Activated naive CD8-positive, alpha-beta T cell treated with anti-CD3 and anti-CD28 coated beads, Interleukin-2, amount 10 ng/mL, durations not matched to agents 7 days and 5 days (primary cell): ENCODE measurements at places on chromosomes 5 and 9. TPM values are rescaled to one million over a fixed set of nuclear protein-coding genes. Genes with fewer than 3 reads are reported as not detected.

The GRXCR2 gene
- not detected for total RNA-seq

GRCh38 chr5:15116996-15117395 lies 245.4 kb upstream of the ANKH start:
- DNase-seq, result no peak
- H3K36me3 ChIP-seq, result no peaks in the 10 kb centered on the region
- no peak overlapping the region for H3K4me3 ChIP-seq
- H3K27me3 ChIP-seq, result no peaks in the 10 kb centered on the region
- no peak overlapping the region for H3K27ac ChIP-seq

The PTGER4 gene
- total RNA-seq, result 51.4 TPM

- H3K27ac ChIP-seq, result no peak overlapping the region
- H3K36me3 ChIP-seq, result no peaks in the 10 kb centered on the region
- no peaks in the 10 kb centered on the region for H3K27me3 ChIP-seq
- no peak overlapping the region for H3K4me3 ChIP-seq
- no peaks in the 10 kb centered on the region for H3K4me1 ChIP-seq
Observed at GRCh38 chr5:26026044-26026443, 1012.3 kb downstream of the CDH9 start.

DNA sequence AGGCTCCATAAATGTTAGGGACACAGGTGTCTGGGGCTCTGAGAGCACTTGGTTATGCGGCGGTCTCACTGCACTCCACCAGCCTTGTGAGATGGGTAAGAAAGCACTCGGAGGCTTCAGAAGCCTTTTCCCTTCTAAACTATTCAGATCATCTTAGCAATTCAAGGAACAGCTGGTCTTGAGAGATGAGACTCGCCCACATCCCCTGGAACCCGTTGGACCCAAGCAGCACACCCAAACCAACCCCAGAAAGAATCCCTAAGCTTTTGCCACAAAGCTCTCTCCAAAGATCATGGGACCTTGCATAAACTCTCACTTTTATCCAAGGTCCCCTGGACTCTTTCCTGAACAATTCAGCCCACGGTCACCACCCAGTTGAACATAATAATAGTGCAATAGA lies 90.2 kb downstream of the RAPGEF1 start:
- peaks cover 18% of the 10 kb centered on the region for H3K4me1 ChIP-seq
- no peaks in the 10 kb centered on the region for H3K27me3 ChIP-seq
- H3K4me3 ChIP-seq, result no peak overlapping the region
- no peak overlapping the region for H3K27ac ChIP-seq
- no peak for DNase-seq
- H3K36me3 ChIP-seq, result peaks cover 17% of the 10 kb centered on the region

GRCh38 chr9:113993838-113994540 lies 84.1 kb downstream of the AMBP start:
- no peak overlapping the region for H3K4me3 ChIP-seq
- no peak overlapping the region for H3K27ac ChIP-seq
- H3K36me3 ChIP-seq, result no peaks in the 10 kb centered on the region
- H3K27me3 ChIP-seq, result peaks cover 12% of the 10 kb centered on the region

The CCDC183 gene
- total RNA-seq, result 1.7 TPM

The ARL14EPL gene
- not detected for total RNA-seq

GRCh38 chr5:32304622-32305021 lies 8.1 kb downstream of the MTMR12 start:
- H3K4me3 ChIP-seq, result no peak overlapping the region
- no peaks in the 10 kb centered on the region for H3K27me3 ChIP-seq
- DNase-seq, result no peak
- H3K27ac ChIP-seq, result no peak overlapping the region
- peaks cover 14% of the 10 kb centered on the region for H3K36me3 ChIP-seq
- peaks cover 25% of the 10 kb centered on the region for H3K4me1 ChIP-seq

The SLC1A1 gene
- total RNA-seq, result 0.11 TPM

The UBLCP1 gene
- total RNA-seq, result 30.8 TPM

GRCh38 chr5:167643631-167644280 lies 647.7 kb upstream of the WWC1 start:
- H3K4me1 ChIP-seq, result no peaks in the 10 kb centered on the region
- no peak overlapping the region for H3K27ac ChIP-seq
- no peak overlapping the region for H3K4me3 ChIP-seq
- H3K36me3 ChIP-seq, result no peaks in the 10 kb centered on the region
- no peaks in the 10 kb centered on the region for H3K27me3 ChIP-seq

DNA sequence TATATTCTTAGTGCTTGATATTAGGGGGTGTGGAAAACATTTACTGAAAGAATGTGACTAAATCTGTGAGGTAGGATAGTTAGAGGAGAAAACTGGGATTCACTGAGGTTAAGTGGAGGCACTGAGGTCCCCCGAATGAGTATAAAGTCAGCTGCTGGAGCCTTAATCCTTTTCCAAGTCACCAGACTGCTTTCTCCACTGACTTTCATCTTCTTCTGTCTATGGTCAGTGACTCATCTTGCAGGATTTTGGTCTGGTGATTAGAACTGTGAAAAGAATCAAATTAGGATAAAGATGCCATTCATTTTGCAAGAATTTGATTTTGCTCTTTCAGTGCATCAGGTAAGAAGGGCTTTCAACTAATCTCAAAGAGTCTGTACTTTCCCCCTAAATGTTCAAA lies 89.3 kb upstream of the ALDH1A1 start:
- no peaks in the 10 kb centered on the region for H3K36me3 ChIP-seq
- no peak overlapping the region for H3K27ac ChIP-seq
- H3K4me1 ChIP-seq, result no peaks in the 10 kb centered on the region
- DNase-seq, result no peak
- no peak overlapping the region for H3K4me3 ChIP-seq

GRCh38 chr9:78539904-78540303 lies 243.0 kb downstream of the PSAT1 start:
- no peak for DNase-seq
- H3K36me3 ChIP-seq, result no peaks in the 10 kb centered on the region
- H3K27ac ChIP-seq, result no peak overlapping the region
- no peaks in the 10 kb centered on the region for H3K4me1 ChIP-seq
- H3K27me3 ChIP-seq, result peaks cover 3% of the 10 kb centered on the region
- H3K4me3 ChIP-seq, result no peak overlapping the region

The POLR3G gene
- total RNA-seq, result 3.7 TPM

The CDH9 gene
- not detected for total RNA-seq

- no peak overlapping the region for H3K4me3 ChIP-seq
- no peak overlapping the region for H3K27ac ChIP-seq
- no peaks in the 10 kb centered on the region for H3K36me3 ChIP-seq
- no peaks in the 10 kb centered on the region for H3K4me1 ChIP-seq
Observed at GRCh38 chr5:104018299-104018698, 455.7 kb upstream of the NUDT12 start.

DNA sequence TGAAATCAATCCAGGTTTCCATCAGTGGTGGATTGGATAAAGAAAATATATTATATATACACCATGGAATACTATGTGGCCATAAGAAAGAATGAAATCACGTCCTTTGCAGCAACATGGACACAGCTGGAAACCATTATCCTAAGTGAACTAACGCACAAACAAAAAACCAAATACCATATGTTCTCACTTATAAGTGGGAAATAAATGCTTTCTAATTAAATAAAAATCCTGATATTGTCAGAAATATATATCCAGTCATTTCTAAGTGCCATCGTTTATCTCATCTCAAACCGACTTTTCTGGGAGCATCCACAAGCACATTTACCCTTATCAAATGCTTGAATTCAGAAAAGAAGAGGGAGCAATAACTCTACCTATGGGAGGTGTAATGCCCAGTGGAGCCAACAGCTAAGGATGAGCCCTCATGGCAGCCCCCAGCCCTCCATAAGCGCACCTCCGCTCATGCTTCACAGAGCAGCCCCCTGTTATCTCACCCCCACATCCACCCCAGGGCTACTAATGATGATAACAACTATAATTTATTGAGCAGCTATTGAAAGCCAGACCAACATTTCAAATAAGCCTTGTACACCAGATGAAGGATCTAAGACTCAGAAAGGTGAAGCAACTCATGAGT lies 101.7 kb upstream of the SPOCK1 start:
- H3K27ac ChIP-seq, result no peak overlapping the region
- H3K27me3 ChIP-seq, result peaks cover 44% of the 10 kb centered on the region
- no peak for DNase-seq

The LIX1 gene
- total RNA-seq, result not detected

The PCDHGA5 gene
- total RNA-seq, result 0.23 TPM

DNA sequence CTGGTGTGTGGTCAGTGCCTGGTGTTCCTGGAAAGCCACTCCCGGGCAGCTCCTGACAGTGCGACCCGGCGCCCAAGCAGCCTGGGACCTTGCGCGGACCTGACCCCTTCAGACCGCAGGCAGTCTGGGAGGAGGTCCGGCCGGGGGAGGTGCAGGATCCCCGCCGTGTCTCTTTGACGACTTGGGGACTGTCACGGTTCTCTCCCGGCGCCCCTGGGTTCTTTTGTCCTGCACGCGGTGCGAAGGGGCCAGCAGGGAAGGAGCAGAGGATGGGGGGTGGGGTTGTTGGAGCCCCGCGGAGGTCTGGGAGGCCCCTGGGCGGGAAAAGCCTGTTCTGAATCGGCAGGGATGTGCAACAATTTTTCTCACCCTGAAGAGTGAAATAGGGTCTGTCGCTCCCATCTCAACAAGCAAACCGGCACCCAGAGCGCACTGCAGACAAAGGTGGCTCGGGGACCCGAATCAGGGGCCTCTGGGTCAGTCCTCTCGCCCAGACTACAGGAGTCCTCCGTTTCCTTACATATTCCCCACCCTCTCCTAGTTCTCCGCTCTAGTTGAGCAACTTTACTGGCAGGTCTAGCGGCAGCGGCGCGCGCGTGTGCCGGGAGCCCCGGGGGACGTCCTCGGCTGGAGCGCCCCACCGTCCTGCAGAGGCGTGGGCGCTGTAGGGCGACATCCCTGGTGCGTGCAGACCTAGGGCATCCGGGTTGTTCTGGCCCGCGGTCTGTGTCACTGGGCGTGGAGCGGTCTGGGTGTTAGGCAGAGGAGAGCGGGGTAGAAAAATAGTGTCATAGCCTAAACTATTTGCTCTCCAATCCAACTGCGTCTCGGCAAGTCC lies 1.2 kb downstream of the VCAN start:
- H3K27me3 ChIP-seq, result peaks cover 91% of the 10 kb centered on the region
- H3K36me3 ChIP-seq, result no peaks in the 10 kb centered on the region
- peak; percentile 48 for DNase-seq

The USP20 gene
- total RNA-seq, result 111 TPM

- H3K4me1 ChIP-seq, result no peaks in the 10 kb centered on the region
- DNase-seq, result no peak
- no peaks in the 10 kb centered on the region for H3K36me3 ChIP-seq
- no peaks in the 10 kb centered on the region for H3K27me3 ChIP-seq
Observed at GRCh38 chr5:40937075-40937474, 27.8 kb downstream of the C7 start.

- H3K4me3 ChIP-seq, result no peak overlapping the region
- no peak overlapping the region for H3K27ac ChIP-seq
- H3K4me1 ChIP-seq, result peaks cover 8% of the 10 kb centered on the region
- peaks cover 4% of the 10 kb centered on the region for H3K36me3 ChIP-seq
Observed at GRCh38 chr9:89304834-89305188, 6.2 kb upstream of the CKS2 start.

DNA sequence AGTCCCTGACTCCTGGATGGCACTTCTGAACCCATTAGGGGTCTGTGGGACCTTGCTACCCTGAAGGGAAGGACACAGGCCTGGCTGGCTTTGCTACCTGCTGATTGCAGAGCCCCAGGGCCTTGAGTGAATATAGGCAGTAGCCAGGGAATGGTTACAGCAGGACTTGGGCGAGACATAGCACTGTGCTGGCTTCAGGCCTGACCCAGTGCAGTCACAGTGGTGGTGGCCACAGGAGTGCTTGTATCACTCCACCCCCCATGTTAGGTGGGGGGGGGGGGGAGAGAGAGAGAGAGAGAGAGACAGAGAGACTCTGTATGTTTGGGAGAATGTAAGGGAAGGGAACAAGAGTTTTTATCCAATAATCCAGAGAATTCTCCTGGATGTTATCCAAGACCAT lies 439.3 kb upstream of the ZNF608 start:
- H3K27me3 ChIP-seq, result no peaks in the 10 kb centered on the region
- no peak overlapping the region for H3K27ac ChIP-seq
- no peak for DNase-seq
- no peaks in the 10 kb centered on the region for H3K36me3 ChIP-seq
- no peak overlapping the region for H3K4me3 ChIP-seq

The LVRN gene
- total RNA-seq, result not detected

DNA sequence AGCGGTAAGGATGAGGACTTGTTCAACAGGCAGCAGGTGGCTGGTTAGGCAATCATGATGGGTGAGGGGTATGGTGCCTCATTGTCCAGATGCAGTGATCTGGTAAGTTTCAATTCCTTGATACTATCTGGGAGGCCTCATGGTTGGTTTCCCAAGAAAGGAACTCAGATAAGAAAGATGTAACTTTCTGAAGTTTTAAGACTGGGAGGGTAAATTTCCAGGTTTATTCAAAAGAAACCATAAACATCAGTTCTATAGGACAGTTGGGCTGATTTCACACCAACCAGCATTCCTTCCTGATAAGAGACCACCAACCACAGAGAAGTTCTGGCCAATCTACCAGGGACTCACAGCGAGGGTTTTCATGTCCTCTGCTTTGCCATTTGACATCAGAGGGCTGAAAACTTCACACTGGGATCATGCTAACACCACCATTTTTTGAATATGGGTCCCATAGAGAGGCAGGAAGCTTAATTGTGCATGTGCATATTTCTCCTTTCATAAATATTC lies 773 bp upstream of the AGGF1 start:
- H3K4me3 ChIP-seq, result peak overlapping the region; percentile 96
- H3K27me3 ChIP-seq, result peaks cover 3% of the 10 kb centered on the region
- peaks cover 22% of the 10 kb centered on the region for H3K4me1 ChIP-seq
- no peak for DNase-seq
- peak overlapping the region; percentile 93 for H3K27ac ChIP-seq
- peaks cover 22% of the 10 kb centered on the region for H3K36me3 ChIP-seq

DNA sequence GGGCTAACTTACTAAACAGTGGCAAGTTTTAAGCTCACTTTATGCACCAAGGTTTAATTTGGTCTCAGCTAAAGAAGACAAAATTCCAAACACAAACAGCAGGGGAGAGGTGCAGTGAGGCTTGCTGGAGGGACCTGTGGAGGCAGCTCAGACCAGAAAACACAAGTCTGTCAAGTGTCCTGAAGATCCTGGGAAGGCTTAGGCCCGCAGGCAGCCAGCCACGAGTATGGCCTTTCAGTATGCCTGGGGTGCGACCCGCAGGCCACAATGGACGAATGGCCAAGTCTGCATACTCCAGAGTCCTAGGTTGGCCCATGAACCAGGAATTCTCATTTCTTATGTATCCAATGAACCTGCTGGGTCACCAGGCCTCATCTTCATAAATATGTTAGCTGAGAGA lies 9.3 kb downstream of the CCNI2 start:
- DNase-seq, result no peak
- no peak overlapping the region for H3K27ac ChIP-seq
- H3K27me3 ChIP-seq, result no peaks in the 10 kb centered on the region

- H3K27ac ChIP-seq, result peak overlapping the region; percentile 22
- peak overlapping the region; percentile 67 for H3K4me3 ChIP-seq
- H3K36me3 ChIP-seq, result no peaks in the 10 kb centered on the region
Observed at GRCh38 chr5:172683645-172684471, 42.8 kb downstream of the NEURL1B start.

The FBXL7 gene
- not detected for total RNA-seq

The DNM1 gene
- total RNA-seq, result 1.2 TPM

GRCh38 chr5:67957374-67957773 lies 258.2 kb upstream of the PIK3R1 start:
- no peak overlapping the region for H3K4me3 ChIP-seq
- no peaks in the 10 kb centered on the region for H3K36me3 ChIP-seq
- peaks cover 7% of the 10 kb centered on the region for H3K27me3 ChIP-seq
- no peak overlapping the region for H3K27ac ChIP-seq
- no peak for DNase-seq
- no peaks in the 10 kb centered on the region for H3K4me1 ChIP-seq

The PCDHGA2 gene
- total RNA-seq, result 0.08 TPM

GRCh38 chr5:54463713-54464112 lies 8.2 kb downstream of the HSPB3 start:
- no peak overlapping the region for H3K27ac ChIP-seq
- no peaks in the 10 kb centered on the region for H3K36me3 ChIP-seq
- no peak overlapping the region for H3K4me3 ChIP-seq
- DNase-seq, result no peak
- no peaks in the 10 kb centered on the region for H3K4me1 ChIP-seq

The FXN gene
- total RNA-seq, result 11.4 TPM
